ENCODE measurements at places on chromosomes 7 and 10.

- DNase-seq: no peak
These were observed 68.0 kb downstream of the LANCL2 start for GRCh38 chr7:55432939-55433784.

GRCh38 chr7:114835861-114836260 lies 86.0 kb upstream of the MDFIC start:
- DNase-seq: no peak

DNA sequence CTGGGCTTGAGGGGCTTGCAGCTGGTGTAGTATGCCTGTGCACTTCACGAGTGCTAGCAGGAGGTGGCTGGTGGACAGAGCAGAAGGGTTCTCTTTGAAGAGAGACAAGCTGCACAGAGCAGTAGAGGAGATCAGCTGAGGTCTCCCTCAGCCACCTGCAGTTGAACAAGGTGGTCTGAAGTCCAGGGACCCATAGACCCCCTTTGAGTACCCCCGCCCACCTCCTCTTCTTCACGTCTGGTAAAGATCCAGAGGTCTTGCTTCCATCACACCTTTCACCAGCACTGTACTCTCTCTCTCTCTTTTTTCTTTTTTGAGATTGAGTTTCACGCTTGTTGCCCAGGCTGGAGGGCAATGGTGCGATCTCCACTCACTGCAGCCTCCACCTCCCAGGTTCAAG lies 157.2 kb downstream of the GFRA1 start:
- DNase-seq: no peak

DNA sequence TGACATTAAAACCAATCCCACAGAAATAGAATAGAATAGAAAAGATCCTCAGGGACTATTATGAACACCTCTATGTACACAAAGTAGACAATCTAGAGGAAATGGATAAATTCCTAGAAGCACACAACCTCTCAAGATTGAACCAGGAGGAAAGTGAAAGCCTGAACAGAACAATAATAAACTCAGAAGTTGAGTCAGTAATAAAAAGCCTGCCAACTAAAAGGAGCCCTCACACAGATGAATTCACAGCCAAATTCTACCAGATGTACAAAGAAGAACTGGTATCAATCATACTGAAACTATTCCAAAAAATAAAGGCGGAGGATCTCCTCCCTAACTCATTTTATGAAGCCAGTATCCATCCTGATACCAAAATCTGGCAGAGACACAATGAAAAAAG lies 220.3 kb upstream of the HPS1 start:
- DNase-seq: no peak

GRCh38 chr10:4981722-4982471 lies 18.7 kb downstream of the AKR1C1 start:
- no peak for DNase-seq

DNA sequence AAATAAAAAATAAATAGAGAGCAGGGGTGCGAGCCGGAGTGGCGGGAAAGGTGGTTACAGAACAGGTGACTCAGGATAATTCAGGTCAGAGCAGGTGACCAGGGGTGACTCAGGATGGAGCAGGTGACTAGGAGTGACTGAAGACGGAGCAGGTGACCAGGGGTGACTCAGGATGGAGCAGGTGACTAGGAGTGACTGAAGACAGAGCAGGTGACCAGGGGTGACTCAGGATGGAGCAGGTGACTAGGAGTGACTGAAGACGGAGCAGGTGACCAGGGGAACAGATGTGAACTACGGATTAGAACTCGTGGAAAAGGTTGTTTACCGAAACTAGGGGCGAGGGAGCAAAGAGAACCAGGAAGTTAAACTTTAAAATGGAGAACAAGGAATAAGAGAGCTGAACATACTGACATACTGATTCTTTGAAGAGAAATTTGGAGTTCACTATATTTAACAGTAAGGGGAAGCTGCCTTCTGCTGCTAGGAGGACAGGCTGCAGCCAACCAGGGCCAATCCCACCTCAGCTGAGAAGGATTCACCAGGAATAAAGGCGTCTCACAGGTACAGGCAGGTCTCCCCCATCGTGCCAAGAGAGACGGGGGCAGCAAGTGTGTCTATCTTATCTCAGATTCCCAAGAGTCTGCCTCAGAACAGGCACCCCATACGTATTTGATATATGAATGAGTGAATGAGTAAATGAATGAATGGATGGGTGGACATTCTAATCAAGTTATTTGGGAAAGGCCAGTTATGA lies 101.3 kb downstream of the CPXM2 start:
- DNase-seq: no peak

GRCh38 chr7:64618785-64619456 lies 47.0 kb upstream of the ZNF107 start:
- DNase-seq: no peak

- DNase-seq: no peak
These were observed 95.6 kb downstream of the GRB10 start for GRCh38 chr7:50687096-50687495.

DNA sequence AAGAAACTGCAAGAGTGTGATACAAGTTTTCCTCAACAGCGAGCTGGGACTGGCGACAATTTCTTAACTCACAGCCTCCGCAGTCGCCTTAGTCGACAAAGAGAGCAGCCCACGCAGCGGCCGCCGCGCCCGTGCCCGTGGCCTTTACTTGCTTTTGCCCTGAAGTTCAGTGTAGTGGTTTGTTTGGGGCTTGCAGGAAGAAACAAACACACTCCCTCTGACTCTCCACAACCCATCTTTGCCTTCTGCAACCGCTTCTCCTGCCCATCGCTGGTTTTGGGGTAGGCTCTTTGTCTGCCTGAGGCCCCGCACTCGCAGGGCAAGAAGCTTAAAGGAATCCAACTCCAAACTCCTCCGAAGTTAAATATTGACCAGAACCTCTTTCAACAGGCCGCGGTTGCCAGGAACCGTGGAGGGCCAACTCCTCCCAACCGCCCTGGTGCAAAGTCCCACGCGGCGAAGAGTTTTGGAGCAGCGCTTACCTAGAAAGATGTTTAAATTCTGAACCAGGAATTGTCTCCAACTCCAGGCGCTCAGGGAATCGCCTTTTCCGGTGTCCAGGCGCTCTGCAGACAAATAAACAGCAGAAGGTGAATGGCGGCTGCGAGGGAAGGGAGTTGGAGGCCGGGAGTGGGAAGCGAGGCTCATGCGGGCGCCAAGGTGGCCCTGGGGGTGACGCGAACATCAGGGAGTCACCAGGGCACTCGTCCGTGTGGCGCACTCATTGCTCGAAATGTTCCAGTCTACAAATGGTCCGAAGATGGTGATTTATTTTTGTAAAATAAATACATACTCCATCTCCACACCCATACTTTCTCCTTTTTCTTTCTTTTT lies 8.3 kb downstream of the HOXA4 start:
- no peak for DNase-seq

DNA sequence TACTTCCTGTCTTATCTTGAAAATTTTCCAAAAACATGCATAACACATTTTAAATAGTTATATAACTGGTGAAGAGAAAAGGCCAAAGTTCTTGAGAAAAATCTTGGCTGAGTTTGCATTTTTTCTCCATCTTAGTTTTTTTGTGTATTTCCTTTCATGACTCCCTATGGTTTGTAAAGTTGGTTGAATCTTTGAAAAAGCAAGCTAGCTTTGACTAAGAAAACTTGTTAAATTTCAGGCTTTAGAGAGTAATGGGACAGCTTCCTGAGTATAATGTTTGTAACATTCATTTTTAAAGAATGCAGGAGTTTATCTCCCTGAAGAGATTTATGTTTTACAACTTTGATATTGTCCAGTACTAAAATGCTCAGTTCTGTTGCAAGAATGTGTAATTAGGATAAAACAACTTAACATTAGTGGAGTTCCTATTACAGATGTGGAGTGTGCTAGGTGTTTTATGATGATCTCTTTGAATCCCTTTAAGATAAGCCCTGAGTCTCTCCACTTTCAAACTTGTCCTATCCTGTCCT lies 11.1 kb upstream of the HERPUD2 start:
- no peak for DNase-seq

DNA sequence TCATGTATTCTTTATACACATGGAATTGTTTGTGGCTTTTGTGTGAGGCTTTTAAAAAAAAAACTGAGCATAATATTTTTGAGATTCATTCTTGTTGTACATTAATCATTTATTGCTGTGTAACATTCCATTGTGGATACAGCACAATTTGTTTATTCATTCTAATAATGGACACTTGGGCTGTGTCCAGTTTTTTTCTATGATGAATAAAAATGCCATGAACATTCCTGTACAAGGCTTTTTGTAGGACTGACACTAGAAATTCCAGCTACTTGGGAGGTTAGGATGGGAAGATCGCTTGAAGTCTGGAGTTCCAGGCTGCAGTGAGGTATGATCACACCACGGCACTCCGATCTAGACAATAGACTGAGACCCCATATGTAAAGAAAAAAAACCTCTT lies 254.3 kb upstream of the CACNA2D1 start:
- no peak for DNase-seq

DNA sequence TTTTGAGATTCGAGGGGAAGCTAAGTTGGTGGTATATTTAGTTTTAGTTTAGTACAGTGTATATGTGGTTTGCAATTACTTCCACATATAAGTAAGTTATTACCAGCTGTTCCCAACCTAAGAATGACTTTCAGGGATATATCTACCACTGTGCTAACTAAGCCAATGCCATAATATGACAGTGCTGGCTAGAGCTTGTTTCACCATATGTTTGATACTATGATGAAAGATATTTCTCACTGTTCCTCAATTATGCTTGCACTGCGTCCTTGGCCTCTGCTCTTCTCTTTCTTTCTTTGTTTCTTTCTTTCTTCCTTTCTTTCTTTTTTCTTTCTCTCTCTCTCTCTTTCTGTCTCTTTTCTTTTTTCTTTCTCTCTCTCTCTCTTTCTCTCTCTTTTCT lies 113.8 kb upstream of the SKAP2 start:
- no peak for DNase-seq

GRCh38 chr10:124255556-124255955 lies 162.2 kb upstream of the CHST15 start:
- no peak for DNase-seq

GRCh38 chr7:28072876-28073514 lies 107.6 kb downstream of the JAZF1 start:
- no peak for DNase-seq

- DNase-seq: no peak
These were observed 76.3 kb upstream of the LYZL1 start for GRCh38 chr10:29212597-29212996.

- DNase-seq: no peak
These were observed 1370.6 kb upstream of the LRRTM3 start for GRCh38 chr10:65555192-65555591.

GRCh38 chr7:39987641-39988347 lies 37.7 kb downstream of the CDK13 start:
- DNase-seq: no peak

DNA sequence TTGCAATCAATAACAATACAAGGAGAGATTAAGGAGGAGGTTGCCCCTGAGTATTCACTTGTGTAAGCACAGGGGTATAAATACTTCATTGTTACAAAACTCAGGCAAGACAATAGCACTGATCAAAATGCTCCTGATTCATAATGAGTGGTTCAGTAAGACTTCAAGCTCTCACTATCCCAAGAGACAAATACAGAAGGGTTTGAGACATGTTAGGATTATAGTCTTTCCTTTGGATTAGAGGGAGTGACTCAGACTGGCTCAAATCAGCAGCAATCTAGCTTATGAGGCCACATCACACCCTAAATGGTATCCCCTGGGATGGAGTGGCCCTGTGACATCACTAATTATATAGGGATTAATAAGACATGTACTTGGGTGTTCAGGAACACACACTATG lies 167.2 kb upstream of the HGF start:
- DNase-seq: no peak

- DNase-seq: no peak
These were observed 573.2 kb downstream of the AUTS2 start for GRCh38 chr7:70171369-70171920.

DNA sequence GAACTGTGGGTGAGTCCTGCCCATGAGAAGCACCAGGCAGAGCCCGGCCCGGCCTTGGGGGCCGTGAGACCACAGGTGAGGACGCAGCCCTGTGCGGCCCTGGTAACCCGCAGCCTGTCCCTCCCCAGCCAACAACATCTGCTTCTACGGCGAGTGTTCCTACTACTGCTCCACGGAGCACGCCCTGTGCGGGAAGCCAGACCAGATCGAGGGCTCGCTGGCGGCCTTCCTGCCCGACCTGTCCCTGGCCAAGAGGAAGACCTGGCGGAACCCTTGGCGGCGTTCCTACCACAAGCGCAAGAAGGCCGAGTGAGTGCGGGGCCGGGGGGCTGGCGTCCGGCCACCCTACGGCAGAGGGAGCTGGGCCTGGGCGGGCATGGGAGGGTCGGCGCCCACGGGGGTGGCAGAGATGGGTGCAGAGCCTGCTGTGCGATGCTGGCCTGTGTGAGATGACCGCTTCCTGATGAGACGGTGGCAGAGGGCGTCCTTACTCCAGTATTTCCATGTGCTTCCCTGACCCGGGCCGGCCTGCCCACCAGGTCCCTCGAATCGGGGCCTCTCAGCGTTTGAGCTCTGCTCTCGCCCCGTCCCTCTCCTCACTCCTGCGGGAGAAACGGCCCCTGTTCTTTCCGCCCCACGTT lies 34.1 kb upstream of the FOXL3 start:
- no peak for DNase-seq

- no peak for DNase-seq
These were observed 423.8 kb upstream of the MKI67 start for GRCh38 chr10:128550045-128550444.

DNA sequence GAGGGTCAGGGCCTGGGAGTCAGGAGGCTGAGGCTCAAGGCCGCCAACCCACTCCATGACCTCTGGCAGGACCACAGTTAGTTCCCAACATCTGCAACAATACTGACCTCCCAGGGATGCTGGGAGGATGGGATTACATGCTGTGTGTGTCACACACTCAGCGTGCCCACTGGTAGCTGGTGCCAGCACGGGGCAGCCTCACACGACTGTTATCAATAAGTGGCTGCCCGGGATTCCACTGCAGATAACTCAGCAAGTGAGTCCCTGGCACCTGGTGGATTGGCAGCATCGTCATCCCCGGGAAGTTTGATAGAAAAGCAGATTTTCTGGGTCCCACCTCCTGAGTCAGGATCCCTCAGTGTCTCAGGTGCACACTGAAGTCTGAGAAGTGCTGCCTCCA lies 110.3 kb downstream of the SLIT1 start:
- no peak for DNase-seq

DNA sequence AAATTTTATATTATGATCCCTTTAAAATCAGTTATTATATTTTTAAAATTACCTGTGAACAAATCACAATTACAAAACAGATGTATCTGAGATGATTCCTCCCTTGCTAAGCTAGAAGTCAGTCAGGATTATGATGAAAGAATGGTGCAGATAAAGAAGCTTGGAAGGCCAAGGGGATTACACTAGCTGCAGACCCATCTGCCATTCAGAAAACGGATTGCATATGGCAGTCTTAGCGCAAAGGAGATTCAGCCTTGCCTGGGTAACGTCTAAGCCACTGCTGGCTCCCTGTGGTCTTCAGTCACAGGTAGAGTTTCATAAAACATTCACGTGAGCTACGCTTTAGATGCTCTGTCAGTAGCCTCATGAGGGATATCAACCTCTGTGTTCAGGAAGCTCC lies 222.2 kb downstream of the POU6F2 start:
- DNase-seq: no peak

DNA sequence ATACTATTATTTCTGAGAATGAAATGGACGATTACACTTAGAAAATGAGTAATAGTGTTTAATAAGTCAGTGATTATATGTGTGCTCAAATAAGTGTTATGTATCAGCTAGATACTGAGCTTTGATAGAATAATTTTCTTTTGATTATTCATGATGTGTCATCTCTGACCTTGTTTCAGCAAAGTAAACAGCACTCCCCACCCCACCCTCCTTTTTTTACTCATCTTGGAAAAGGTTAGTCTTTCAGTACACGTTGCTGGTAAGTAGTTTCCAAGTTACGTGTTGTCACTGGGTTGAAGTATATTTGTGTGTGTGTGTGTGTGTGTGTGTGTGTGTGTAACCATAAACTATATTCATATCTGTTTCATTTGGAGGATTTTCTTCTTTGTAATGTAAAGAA lies 84.1 kb downstream of the GNAI1 start:
- no peak for DNase-seq
